ENCODE measurements at places on chromosomes 1 and 21.
A peak's percentile ranks its signal among the peaks of the same experiment; 100 is the strongest.

DNA sequence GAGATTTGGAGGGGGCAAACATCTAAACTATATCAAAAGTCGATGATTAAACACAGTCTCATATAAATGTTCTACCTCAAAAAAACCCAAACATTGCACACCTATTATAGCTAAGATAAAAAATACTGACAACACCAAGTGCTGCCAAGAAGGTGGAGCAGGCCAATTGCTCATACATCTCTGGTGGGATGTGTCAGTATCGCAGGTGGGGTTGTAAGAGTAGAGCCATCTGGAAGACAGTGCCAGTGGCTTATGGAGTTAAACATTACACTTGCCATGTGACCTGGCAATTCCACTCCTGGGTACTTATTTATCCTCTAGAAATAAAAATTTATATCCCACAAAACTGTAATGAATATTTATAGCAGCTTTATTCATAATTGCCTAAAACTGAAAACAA, 213.4 kb downstream of the DISC1 start:
- DNase-seq: no peak

DNA sequence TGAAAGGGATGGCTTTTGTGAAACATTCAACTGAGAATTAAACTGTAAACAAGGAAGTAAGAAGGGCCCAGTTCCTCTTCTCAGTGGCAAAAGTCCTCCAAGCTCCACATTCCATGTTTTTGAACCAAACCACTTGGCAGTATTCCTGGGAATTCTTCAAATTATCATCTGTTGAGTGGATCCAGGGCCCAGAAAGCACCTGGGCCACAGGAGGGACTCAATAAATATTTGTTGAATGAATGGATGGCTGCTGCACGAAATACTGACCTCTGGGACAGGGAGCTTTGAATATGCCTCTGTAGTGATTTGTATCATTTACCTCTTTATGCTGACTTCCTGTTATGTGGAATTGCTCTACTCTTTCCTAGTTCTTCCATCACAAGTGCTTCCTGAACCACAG, 4.7 kb downstream of the SLC35F3 start:
- no peak for DNase-seq

- DNase-seq: no peak
Observed at GRCh38 chr1:151504759-151505158, 6.4 kb upstream of the CGN start.

GRCh38 chr1:73749996-73750395, 448.0 kb downstream of the LRRIQ3 start:
- DNase-seq: no peak

DNA sequence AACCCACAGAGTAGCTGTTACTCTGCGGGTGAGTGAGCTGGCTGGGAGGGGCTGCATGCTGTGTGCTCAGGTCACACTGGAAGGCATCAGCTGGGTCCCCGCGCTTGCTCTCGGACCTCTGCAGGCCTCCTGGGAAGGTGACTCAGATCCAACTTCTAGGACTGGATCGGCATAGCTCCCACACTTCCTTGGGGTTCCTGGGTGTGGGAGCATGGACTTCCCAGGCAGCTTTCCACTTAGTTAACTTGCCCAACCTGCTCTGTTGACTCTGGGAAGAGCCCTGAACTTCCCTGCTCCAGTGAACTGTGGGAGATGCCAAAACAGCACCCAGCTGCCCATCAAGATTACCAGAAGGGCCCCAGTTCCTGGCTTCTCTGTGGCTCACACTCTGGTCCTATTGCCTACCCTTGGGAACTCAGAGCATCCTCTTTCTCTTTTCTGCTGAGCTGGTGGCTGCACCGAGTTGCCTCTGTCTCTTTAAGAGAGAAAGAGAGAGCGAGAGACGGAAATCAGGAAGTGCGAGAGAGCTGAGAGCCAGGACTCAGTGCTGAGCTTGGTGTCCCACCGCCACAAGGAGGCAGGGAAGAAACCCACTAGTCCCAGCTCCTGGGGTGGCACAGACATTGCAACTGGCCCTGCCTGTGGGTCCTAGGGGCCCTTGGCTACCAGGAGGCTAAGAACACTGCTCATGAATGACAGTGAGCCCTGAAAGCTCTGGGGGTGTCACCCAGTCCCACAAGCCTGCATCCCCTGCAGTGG, at the start of gene IKBKE:
TSS of gene IKBKE (plus strand) at position 544 of the 759 bp plus-strand sequence. CDS start 2,752 bp downstream, outside the sequence.
- DNase-seq: peak; percentile 86

DNA sequence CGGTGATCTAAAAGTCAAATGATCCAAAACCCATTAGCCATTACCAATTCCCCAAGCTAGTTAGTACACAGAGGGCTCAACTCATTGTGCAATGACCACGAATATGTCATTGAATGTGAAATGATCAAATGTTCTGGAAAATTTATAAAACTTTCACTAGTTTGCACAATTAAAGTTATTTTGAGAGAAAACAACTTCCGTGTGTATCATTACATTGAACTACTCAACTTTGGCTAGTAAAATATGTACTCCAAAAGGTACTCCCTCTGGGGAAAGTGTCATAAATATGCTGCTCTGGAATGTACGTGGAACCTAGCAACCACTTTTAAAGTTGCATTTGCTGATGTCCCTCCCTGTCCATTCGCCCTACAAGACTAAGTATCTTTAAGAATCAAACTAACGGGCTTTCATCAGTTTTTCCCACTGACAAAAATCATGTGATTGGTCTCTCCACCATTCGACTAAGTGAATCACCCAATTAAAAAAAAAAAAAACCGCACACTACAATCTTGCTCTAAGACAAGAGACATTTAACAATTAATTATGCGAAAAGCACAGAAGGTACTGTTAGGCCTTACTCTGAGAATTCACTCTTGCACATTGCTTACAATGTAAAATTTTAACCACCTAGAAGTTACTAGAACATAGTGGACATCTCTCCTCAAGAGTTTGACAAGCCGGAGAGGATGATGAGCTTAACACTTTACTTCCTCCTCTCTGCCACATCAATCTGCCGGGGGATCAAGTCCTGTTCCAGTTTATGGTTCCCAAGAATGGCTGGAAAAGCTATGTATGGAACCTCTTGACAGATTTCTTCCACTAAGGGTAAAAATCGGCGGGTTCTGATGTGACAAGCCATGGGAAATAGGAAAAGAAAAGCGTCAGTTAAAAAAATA, 1.2 kb downstream of the ACBD3 start:
- peak; percentile 58 for DNase-seq

DNA sequence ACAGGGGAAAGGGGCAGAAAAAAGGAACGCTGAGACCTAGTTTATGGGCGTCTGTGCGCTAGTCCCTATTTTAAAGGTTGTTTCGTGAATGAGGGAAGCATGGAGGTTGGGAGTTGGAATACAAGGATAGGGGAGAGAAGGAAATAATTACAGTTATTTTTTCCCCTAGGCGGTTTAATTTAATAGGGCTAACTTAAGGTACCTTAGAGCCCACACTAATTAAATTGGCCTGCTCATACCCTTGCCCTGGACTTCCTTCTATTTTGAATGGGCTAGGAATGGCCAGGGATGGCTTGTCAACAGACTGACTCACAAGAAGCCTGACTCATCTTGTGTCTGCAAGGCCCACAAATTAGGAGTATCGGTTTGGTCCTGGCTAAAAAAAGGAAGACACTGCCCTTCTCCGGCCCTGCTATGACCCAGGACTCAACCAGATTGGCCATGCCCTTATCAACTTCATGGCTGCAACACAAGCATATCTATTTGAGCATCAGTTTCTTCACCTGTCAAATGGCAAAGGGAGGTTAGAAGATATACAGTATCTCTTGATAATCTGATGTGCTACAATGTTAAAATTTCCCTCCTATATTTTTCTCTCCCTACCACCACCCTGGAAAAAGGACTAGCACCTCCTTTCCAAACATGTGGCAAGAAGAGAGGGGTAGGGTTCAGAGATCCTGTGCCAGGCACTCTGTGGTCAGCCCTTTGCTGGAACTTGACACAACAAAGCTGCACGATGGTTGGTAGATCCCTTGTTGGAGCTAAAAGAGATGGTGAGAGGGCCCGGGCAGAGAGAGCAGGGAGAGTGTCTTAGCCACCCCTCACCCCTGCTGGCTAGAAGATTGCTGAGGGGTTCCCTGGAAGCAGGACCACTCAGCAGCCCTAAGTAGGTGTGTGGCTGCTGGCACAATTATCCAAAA, 2.2 kb upstream of the SSBP3 start:
- DNase-seq: peak; percentile 91

DNA sequence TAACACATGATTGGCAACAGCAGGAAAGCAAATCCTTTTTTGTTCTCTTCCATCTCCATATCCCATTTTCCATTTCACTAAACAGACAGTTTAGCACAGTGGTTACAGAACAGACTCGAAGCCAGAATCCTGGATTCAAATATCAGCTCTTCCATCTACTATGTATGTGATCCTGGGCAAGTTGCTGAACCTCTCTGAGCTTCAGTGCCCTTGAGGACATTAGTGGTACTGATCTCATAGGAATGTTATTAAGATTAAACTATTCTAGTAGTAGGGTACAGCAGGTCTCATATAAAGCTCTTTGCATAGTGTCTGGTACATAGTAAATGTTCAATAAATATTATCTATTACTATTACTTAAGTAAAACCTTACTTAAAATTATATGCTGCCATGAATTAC, 13.8 kb upstream of the HHIPL2 start:
- no peak for DNase-seq

- DNase-seq: no peak
Observed at GRCh38 chr1:48442864-48443619, 29.0 kb downstream of the SPATA6 start.

- no peak for DNase-seq
Observed at GRCh38 chr1:153277852-153278251, 18.4 kb downstream of the LORICRIN start.

- no peak for DNase-seq
Observed at GRCh38 chr1:116099919-116100318, 11.3 kb upstream of the MAB21L3 start.

GRCh38 chr1:38625939-38626338, 233.6 kb downstream of the RRAGC start:
- no peak for DNase-seq

DNA sequence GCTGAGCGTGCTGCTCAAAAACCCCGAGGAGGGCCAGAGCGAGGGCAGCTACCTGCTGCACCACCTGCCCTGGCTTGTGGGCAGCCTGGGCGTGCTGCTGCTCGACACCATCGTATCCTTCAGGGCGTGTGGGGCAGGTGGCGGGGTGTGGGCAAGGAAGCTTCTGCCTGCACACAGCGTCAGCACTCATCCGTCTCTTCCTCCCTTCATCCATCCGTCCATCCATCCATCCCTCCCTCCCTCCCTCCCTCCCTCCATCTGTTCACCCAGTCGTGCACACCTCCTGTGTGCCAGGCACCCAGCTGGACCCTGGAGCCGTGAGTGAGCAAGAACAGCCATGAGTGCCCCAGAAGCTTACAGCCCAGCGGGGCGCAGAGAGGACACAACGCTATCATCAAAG, 15.2 kb downstream of the SLC66A1 start:
- DNase-seq: no peak

DNA sequence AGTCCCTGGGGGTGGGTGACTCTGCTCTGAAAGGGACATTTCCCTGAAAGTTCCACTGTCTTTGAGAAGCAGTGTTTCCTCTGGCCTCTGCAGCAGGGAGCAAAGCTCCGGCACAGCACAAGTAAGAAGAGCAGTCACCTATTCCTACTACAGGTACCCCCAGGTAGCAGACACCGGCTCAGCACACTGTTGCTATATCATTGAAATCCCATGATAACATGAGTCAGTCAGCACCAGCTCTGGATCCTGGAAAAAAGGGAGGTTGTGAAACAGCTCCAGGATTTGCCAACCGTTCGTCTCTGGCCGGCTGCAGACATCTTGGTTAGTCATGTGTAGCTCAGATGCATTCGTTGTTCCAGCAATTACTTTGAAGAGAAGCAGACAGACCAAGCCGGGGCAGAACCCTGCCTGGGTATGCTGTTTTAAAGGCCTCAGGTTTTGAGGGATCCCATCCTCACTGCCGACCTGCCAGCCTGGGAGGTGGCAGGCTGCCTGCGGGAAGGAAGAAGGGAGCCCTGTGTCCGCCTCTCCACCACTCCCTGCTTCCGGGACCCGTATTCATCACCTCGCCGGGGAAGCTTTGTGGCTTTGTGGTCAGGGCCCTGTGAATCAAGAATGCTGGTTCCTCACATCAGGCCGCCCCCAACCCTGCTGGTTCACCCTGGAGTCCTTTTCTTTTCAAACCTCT, 139.2 kb downstream of the CLIC6 start:
- peak; percentile 83 for DNase-seq

GRCh38 chr1:233668146-233668724, 54.3 kb downstream of the KCNK1 start:
- no peak for DNase-seq
